Muscle of arm (tissue), 14 donors: ENCODE measurements at places on chromosomes 5 and 9. TPM values are rescaled to one million over a fixed set of nuclear protein-coding genes. Genes with fewer than 3 reads are reported as not detected.
A peak's percentile ranks its signal among the peaks of the same experiment; 100 is the strongest.

DNA sequence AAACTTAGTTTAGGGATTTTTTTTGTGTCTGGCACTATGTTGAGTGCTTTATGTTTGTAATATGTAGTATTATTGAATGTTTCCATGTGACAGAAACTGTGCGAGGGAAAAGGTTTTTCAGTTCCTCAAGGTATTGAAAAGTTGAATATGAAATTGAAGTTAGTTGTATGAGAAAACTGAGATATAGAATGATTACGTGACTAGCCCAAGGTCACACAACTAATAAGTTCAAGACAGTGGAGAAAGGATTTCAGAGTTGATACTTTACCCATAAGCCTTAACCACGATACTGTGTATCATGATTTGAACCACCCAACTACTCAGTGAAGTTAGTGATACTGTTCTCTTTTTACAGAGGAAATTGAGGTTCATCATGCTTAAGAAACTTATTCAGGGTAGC lies 5.7 kb downstream of the NIPBL start:
- no peak for DNase-seq

GRCh38 chr9:71571186-71571585 lies 197.1 kb downstream of the CEMIP2 start:
- DNase-seq, result no peak

DNA sequence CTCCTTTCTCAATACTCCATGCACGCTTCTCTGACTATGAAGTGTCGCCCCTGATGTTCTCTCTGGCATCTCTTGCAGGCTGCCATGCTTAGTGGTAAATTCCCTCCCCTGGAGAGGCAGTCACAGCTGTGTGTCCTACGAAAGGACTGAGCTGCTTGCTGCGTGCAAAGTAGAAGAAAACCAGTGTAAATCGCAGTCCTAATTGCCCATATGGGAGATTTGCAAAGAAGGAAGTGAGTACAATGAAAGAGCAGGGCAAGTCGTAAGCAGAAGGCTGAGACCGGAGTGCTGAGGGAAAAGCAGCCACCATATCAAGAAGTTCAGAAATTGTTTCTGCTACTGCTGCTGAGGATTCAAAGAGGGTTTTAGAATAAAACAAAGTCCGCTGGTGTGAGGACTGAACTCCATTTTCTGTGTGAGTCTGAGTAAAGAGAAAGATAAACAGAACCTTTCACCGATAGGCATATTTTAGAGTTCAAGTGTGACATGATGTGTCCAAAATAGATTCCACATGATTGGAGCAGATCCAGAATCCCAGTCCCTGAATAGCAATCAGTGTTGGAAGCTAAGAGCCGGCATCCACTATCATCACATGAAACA lies 507.8 kb upstream of the MPDZ start:
- DNase-seq, result peak; percentile 93

SPATA31C1 gene
- polyA plus RNA-seq, result not detected

DNA sequence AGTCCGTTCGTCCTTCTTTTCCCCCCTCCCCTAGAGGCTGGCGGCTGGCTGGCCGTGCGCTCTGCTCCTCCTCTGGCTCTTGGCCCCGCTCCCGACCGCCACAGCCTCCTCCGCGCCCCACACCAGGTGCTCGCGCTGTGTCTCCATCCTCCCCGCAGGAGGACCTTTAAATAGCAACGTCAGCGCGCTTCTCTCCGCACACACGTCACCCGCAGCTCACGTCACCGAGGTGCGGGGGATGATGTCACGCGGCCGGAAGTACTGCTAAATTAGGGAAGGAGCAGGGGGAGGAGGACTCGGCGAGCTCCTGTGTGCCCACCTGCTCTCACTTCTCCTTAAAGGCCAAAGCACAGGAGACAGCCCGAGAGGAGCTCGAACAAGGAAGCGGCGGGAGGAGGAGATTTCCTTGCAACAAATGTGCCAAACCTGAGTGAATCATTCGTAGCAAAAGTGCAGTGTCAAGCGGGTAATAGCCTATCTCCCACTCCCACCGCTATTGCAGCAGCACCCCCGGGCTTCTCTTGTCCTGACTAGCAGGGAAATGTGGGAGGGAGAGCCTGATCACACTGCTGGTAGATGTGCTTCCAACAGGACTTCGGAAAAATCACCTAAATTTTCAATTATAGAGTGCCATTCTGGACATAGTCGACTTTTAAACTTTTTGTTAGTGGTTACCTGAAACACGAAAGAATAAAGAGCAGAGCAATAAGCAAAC lies 614 bp upstream of the HOMER1 start:
- peak; percentile 92 for DNase-seq
